ENCODE measurements at places on chromosomes 13 and 19.

DNA sequence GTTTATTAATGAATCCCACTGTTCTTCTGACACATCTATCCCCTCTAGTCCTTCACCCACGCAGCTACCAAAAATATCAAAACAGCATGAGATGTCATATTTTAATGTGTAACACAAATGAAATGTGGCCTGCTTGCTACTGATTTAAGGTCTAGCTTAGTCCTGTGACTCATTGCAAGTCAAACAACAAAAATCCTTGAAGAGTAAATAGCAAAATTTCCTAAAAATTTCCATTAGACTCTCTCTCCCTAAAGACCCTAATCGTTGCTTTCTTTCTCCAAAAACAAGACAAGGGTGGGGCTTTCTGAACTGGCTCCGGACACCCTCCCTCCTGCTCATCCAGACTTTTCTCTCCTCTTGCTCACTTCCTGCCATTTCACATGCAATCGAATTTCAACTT is 99.9 kb upstream of the IPO5 start:
- DNase-seq, result no peak

GRCh38 chr19:47158367-47158791 is 27.7 kb downstream of the SAE1 start:
- no peak for DNase-seq

DNA sequence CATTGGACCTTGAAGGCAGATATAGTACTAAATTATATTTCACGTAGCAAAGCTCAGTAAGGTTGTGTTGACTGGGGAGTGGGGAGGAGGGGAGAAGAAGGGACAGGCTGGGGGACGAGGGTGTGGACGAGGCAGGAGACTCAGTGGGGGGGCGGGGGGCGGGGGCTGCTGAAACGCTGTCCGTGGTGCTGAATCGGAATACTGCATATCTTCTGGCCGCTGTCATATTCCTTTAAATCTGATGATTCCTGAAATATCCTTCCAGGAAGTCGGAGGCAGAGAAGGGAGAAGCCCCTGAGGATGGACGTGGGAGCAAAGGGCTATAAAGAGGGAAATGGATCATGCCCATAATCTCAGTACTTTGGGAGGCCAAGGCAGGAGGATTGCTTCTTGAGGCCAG is 34.7 kb upstream of the CASP14 start:
- no peak for DNase-seq

DNA sequence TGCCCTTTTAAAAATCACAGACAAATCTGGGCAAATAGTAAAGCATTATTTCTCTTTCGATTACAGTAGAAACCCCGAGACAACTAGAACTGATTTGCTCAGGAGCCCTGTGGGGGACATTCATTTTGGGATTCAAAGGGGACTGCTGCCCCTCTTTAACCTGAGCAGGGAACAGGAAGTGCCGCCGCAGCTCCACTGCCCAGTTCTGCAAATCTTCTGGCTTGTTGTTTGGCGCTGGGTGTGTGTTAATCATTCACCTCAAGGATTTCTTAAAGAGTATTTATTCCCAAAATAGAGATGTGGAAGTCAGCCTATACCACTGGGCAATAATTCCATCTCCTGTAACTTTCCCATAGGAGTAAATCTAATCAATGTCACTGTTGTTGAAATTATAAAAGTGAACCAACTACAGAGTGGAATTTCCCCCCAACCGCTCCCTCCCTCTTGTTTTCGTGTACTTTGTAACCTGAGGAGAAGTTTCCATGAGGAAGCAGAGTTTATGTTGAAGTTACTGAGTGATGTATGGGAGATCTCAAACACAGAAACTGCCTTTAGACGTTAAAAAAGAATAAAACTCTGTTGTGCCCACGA is 515.8 kb downstream of the KLF12 start:
- no peak for DNase-seq

GRCh38 chr13:100357764-100358163 is 230.8 kb downstream of the GGACT start:
- no peak for DNase-seq

- DNase-seq, result no peak
These were observed 600.0 kb downstream of the KCTD12 start for GRCh38 chr13:76286178-76286577.

GRCh38 chr13:97753942-97754670 is 199.4 kb upstream of the IPO5 start:
- no peak for DNase-seq

GRCh38 chr19:19823916-19824315 is 2.4 kb upstream of the ZNF506 start:
- DNase-seq, result no peak

DNA sequence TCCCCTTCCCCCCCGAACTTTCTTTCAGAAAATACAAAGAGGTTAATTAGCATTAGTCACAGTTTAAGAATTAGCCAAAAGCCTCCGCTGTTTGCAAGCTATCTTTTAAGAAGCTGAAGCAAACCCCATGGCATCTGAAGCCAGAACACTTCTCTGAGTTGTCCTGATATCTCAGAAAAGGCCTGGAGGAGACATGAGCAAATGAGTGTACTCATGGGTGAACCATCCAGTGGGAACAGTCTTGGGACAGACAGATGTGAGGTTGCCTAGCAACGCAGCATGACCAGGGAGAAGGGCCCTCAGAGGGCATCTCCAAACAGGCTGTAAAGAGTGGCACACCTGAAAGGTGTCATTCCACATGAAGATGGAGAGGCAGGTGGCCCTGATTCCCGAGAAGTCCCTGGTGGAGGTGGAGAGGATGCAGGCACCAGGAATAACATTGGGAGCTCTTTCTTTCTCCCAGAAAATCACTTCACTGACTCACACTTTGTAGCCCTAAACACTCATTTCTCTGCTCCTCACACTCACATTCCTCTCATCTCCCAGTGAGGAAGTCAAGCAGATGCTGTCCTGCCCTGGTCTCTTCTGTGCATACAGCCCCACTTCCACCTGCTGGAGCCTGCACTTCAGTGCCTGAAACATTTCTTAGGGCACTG is 87.0 kb upstream of the TSHZ3 start:
- DNase-seq, result no peak

DNA sequence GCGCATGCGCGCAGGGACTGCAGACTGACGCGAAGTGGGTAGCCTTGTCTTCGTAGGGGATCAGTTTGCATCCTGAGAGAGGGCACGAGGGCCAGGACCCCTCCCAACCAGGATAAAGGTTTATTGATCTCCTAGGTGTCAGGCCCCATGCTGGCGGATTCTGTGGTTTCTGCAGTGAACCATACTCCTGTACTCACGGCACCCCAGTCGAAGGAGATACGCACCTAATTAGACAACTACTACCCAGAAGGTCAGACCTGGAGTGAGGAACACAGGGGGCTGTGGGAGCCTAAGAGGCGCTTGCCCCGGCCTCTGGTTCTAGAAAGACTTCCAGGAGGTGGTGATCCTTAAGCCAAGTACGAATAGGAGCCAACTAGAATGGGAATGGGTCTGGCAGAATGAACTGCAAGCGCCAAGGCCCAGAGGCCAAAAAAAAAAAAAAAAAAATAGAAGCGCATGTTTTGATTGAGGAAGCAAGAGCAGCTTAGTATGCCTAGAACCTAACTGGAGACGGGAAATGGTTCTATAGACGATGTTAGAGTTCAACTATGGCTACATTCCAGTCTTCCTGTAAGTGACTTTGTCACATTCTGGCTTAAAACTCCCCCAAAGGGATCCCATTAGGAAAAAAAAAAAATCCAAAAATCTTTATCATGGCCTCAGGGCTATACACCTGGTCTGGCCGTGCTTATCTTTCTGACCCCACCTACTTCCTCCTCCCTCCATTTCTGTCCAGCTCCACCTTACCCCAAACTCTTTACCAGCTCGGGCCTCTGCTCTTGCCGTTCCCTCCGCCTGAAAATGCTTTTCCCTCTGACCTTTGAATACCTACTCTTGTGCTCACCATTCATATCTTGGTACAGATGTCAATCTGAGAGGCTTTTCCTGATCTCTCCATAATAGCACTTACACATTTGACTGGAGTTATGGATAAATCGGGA is 902 bp upstream of the ZNF428 start:
- DNase-seq, result peak; percentile 77

- no peak for DNase-seq
These were observed 618.0 kb downstream of the DACH1 start for GRCh38 chr13:71249011-71249410.

DNA sequence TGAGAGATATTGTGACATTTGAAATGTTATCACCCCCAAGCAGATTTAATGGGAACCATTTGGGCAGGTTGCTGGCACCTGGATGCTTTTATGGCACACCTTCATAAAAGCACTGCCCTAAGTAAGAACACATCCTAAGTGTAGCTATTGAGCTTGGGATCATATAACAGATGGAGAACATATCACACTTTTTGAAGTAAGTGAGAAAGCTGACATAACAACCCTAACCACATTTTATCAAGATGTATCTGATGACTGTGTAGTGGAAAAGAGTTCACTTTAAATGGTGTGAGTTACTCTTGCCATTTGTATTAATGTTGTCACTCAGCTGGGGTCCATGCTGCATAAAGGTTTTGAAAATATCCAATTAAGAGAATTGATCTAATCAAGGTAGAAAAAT is 287.9 kb downstream of the DCLK1 start:
- no peak for DNase-seq

DNA sequence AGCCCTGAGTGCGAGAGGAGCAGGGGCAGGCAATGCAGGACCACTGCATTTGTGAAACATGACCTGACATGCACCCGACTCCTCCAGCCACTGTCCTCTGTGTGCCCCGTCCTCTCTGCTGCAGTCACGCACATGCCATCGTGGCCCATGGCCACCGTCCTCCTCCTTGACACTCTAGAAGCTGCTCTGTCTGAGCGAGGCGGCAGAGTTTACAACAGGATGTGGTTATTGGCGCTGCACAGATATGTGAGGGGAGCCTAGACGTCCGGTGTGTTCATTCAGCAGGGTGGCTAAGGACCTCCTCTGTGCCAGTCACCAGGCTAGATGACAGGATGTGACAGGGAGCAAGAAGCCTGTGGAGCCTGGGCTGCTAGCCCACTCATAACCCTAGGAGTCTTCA is 277.8 kb downstream of the FOXO1 start:
- peak; percentile 67 for DNase-seq

- no peak for DNase-seq
These were observed 1.0 kb downstream of the KDM4B start for GRCh38 chr19:4969772-4970531.

GRCh38 chr13:51881296-51881695 is 19.5 kb downstream of the CCDC70 start:
- DNase-seq, result no peak

DNA sequence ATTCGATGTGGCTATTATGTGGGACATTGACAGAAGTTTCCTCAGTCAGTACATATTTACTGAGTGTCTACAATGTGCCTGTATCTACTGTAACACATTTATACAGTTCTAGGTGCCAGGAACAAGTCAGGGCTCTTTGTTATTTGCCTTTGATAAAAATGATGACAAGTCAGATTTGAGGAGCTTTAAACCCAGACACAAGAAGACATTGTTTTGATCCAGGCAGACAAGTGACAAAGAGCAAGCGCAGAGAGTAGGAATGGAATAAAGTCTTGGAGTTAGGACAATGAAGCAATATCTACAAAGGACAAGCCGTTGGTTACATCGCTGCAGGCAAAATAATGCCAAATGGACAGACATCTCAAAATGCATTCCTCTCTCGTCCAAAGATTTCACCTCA is 70.1 kb downstream of the ITGBL1 start:
- DNase-seq, result no peak

GRCh38 chr19:1000095-1000494 is at the start of gene GRIN3B:
Gene GRIN3B (plus strand): TSS chr19:1000419. CDS start chr19:1000438, 19 bp downstream.
- DNase-seq, result peak; percentile 70

GRCh38 chr13:44652168-44652567 is 76.0 kb upstream of the TSC22D1 start:
- no peak for DNase-seq

GRCh38 chr19:2037651-2038255 is 13.3 kb downstream of the MKNK2 start:
- DNase-seq, result no peak

DNA sequence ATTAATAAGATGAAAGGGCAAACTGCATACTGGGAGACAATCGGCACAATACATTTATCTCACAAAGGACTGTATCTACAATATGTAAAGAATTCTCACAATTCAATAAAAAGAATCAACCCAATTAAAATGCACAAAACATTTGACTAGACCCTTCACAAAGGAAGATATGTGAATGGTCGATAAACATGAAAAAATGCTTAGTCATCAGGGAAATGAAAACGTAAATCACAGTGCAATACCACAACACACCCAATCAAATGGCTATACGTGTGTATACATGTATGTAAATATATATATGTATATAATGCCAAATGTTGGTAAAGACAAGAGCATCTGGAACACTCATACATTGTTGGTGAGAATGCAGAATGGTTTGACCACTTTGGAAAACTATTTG is 21.9 kb upstream of the RFC3 start:
- DNase-seq, result no peak

- DNase-seq, result peak; percentile 25
These were observed at the start of gene DOCK6 for GRCh38 chr19:11261971-11262839. Gene DOCK6 (minus strand): TSS chr19:11262524. CDS start chr19:11262440, 84 bp downstream.

All from activated T-cell treated with anti-CD3 and anti-CD28 coated beads for 48 hours (primary cell).